ENCODE measurements at places on chromosomes 5 and 9.

GRCh38 chr9:100486479-100487176 is 13.7 kb downstream of the TMEFF1 start:
- no peak for DNase-seq

DNA sequence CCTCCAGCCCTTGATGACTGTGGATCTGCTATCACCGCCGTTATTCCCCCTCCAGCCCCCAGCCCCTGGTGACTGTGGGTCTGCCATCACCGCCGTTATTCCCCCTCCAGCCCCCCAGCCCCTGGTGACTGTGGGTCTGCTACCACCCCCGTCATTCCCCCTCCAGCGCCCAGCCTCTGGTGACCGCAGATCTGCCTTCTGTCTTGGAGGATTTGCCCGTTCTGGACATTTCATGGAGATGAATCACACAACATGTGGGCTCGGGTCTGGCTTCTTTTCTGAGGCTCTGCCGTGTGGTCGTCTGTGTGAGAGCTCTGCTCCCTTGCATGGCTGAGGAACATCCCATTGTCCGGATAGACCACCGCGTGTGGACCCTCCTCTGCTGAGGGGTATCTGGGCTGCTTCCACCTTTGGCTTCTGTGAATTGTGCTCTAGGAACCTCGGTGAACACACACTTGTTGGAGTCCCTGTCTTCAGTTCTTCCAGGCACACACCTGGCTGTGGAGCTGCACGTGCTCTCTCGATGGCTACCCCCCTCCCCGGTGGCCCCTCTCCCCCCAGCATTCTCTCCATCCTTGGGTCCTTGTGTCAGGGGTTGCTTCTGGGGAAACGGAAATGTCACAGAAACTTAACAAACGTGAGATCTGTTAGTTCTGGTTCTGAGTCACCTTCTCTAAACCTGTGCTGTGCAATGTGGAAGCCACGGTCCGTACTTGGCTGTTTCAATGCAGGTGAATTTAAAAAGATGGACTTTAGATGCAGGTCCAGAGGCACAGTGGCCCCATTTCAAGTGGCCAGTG is 105.3 kb upstream of the COL5A1 start:
- DNase-seq: no peak

DNA sequence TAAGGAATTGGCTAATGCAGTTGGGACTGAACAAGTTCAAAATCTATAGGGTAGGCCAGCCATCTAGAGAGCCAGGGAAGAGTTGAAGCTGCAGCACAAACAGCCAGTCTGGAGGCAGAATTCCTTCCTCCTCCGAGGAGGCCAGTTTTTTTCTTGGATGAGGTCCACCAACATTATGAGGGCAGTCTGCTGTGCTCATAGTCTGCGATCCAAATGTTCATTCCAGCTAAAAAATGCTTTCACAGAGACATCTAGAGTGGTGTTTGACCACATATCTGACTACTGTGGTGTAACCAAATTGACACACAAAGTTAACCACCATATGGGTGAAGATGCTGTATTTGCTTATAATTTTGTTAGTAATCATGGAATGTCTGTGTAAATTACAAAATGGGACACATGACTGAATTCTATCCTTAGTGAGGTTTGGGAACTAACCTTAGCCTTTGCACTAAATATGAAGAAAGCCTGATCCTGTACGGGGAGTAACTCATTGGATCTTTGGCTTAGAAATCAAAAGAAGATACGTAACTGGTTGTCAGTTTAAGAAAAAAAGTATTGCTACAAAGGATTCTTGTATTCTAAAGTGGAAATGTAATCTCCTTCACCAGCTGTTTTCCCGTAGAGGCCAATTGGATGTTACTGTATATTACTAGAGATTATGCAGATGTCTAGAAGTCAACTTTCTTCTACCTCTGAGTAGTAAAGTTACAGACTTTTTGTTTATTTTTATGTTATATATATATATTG is 70.6 kb downstream of the SPIN1 start:
- DNase-seq: no peak

DNA sequence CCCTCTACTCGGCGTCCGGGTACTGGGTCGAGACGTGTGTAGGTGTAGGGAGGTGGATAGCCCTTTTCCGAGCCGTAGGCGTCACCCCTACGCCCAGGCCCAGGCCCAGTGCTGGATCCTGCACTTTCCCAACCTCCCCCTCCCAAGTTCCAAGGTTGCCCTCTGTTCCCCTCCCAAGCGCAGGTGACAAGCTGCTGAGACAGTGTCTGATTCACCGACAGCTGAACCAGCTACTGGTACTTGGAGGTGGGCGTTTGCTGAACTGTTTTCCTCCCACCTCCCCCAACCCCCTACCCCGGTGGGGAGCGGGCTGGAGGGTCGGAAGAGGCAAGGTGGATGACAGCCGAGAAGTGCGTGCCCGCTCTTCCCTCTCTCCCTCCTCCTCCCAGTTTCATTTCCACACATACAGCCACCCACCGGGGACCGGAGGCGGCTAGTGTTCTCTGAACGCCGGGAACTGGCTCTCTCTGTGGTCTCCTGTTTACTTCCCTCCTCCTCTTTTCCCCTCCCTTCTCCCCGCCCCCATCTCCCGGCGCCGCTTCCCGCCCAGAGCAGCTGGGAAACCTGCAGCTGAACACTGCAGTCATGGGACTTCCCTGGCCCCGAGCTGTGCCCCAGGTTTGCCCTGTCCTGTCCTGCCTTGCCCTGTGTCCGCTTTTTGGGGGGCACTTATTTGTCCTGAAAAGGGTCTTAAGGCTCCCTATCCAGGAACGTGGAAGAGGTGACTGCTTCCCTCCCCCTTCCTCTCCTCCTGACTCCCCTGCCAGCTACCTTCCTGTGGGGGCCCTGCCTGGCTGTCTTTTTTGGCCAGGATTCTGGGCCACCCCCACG is 6.2 kb upstream of the KLF9 start:
- peak; percentile 47 for DNase-seq

DNA sequence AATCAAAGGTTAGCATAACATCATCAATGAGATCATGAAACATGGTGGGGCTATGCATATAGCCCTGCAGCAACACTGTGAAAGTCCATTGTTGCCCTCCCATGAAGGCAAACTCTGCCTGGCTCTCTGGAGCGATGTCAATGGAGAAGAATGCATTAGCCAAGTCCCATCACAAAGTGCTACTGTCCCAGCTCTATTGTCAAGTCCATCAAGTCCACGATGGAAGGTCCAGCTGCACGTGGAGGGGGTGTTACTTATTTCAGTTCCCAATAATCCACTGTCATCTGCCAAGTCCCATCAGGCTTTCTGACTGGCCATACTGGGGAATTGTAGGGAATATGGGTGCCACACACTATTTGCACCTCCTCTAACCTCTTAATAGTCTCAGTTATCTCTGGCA is 10.8 kb downstream of the DMAC1 start:
- no peak for DNase-seq

GRCh38 chr5:155460501-155460931 is 447.0 kb downstream of the KIF4B start:
- no peak for DNase-seq

DNA sequence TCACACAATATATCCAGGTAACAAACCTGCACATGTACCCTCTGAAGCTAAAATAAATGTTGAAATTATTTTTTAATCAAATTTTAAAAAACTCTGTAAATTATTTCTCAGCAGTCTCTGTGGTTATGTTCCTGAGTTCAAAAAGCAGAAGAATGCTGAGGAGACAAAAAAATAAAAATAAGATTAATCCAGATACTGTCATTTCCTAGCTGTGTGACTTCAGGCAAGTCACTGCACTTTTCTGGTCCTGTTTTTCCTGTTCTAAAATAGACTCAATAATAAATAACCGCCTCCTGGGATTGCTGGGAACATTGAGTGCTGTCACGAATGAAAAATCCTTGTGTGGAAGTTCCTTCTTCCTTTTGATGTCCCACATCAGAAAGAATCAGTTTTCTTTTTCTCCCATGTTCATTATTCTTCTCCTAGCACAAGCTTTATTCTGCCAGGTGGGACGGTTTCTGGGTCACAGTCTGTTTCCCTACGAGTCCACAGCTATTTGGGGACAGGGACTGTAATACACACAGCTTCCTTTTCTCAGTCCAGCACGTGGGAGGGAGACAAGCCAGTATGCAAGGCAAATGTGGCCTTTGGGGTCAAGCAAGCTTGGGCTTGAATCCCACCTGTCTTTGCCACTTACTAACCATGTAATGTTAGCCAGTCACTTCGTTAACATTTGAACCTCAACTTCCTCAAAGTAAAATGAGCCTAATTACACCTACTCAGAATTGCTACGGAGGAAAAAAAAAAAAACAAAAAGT is 156.9 kb downstream of the TRIM32 start:
- DNase-seq: no peak

DNA sequence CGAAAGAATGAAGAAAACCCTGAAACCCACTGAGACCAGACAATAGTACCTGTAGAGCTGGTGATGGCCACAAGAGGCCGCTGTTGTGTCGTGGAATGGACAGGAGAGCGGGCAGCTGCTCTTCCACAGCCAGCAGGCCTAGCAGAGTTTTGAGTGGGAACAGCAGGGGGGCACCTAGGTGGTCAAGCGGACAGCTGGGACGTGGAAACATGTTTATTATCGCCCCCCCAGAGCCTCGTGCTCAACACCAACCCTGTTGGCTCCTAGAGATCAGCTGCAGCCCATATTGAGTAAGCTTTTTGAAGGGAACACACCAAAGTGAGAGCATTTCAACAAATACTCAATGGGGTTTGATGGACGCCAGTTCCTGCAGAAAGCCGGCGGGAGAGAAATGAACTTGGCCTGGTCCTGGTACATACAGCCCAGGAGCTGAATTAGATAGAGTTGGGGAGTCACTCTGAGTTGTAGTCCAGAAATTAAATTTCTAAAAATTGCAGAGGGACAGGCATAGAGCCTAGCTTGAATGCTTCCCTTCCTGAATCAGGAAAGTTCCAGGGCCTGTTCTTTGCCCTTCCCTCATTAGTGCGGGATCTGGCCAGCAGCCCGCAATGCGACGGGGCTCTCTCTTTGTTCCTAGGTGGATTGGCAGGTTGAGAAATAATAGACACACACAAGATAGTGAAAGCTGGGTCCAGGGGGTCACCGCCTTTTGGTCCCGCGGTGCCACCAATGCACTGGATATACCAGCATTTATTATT is 33.8 kb downstream of the MFAP3 start:
- DNase-seq: peak; percentile 75

GRCh38 chr5:17275289-17276158 is 58.1 kb downstream of the BASP1 start:
- no peak for DNase-seq

- no peak for DNase-seq
Observed at GRCh38 chr9:131407717-131408195, 13.9 kb downstream of the PRRC2B start.
